ENCODE measurements at places on chromosomes 1 and 21.

DNA sequence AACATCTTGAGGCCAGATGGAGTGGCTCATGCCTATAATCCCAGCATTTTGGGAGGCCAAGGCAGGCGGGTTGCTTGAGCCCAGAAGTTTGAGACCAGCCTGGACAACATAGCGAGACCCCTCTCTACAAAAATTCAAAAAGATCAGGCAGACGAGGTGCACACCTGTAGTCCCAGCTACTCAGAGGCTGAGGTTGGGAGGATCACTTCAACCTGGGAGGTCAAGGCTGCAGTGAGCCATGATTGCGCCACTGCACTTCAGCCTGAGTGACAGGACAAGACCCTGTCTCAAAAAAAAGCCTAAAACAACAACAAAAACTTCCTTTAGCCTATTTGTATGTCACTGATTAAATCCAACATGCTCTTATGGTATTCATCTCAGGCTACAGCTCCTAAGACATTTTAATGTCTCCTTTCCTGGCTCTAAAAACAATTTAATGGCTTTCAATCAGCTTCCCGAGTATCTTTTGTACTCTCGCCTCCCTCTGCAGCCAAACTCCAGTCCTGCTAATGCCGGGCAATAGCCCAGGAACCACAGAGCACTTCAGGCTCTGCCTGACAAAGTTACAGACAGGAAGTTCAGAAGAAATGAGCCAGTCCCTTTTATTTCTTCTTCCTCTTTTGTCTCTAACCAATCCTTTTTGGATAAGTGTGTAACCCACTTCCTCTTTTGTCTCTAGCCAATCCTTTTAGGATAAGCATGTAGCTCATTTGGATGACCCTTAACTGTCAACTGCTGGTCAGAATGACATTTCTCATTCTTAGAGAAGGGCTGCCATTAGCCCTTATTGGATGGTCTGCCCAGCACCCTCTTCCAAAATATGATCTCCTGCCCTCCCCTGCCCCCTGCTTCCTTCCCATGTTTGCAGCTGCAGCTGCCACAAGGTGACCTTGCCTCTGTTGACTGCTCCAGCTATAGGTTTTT lies 6.6 kb upstream of the DOP1B start:
- DNase-seq, result peak; percentile 72

GRCh38 chr1:231266811-231267322 lies 25.9 kb downstream of the GNPAT start:
- no peak for DNase-seq

GRCh38 chr1:5916572-5917280 lies 75.5 kb downstream of the NPHP4 start:
- no peak for DNase-seq

DNA sequence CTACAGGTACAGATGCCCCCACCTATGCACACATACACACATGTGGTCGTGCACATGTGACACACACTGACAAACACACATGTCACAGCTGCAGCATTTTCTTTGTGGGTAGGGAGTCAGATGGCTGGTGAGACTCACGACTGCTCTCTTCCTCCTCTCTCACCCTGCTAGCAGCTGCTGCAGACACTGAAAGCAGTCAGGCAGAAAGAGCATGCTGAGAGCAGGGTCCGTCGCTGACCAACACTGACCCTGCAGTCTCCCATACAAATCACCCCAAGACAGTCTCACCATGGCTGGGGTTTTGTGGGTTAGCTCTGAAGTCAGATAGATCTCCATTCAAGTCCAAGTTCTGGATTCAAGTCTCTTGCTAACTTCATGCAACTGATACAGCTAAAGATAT lies 188.3 kb downstream of the ASTN1 start:
- no peak for DNase-seq

DNA sequence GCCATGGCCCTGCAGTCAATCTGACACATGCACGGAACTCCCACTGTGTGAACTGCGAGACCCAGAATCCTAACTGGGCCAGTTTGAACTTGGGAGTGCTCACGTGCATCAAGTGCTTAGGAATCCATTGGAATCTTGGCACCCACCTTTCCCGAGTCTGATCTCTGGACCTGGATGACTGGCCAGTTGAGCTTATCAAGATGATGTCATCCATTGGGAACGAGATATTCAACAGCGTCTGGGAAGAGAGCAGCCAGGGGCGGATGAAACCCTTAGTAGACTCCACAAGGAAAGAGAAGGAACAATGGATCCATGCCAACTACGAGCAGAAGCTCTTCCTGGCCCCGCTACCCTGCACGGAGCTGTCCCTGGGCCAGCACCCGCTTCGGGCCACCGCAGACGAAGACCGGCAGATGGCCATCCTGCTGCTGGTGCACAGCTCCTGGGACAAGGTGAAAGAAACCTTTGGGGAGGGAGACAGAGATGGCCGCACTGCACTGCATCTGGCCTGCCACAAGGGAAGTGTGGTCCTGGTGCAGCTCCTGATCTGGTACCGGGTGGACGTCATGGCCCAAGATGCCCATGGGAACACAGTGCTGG lies 3.1 kb upstream of the TDRD5 start:
- DNase-seq, result no peak

DNA sequence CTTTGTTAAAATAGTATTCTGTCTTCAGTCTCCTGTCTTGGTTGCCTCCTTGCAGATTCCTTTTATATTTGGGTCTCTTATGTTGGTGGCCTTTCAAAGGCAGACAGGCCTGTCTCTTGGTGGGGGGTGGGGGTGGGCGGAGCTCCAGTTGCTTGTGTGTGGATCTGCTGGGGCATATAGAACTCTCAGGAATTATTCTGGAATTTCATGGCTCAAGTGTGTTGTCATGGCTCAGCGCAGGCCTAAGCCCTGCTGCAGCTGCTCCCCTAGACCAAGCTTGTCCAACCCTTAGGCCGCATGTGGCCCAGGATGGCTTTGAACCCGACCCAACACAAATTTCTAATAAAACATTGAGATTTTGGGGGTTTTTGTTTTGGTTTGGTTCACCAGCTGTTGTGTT lies 8.0 kb downstream of the C1orf35 start:
- no peak for DNase-seq

- peak; percentile 52 for DNase-seq
Measured at GRCh38 chr1:156444407-156445001, 56.1 kb downstream of the MEF2D start.

DNA sequence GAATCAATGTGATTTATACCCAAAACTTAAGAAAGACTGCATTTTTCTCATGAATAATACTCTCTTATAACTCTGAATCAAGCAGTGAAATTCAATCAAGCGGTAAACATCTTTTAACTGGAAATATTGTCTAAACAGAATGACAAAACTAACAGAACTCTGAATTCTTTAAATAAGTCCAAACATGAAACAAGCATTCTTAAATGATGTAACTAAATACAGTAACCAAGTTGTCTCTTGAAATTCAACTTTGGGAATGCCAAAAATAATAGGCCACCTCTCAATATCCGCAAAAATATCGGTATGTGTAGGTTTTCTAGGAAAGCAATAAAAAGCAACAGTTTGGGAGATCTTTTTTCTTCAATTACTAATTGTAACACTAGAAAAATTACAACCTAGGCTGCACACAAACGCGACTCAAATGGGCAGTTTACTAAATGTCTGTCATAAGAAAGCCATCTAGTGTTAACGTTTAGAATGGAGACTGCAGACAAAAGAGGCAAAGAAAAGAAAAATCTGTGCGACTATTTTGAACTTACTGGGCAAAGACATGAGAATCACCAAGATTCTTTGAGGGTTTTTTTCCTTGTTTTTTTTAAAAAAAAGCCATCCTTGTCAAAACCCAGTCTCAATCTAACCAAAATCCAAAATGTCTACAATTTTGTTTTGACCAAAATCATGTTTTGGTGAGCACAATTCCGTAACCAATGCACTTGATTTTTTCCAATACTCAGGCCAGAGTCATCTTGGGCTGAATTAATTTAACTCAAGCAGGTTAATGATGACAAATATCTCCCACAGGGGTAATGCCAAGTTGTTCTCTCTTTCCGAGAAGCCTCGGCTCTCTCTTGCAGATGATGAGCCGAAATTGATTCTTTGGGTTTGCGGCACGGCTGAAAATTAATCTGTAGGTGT lies 1.3 kb downstream of the SIPA1L2 start:
- no peak for DNase-seq

- peak; percentile 45 for DNase-seq
Measured at GRCh38 chr21:43345746-43346409, 81.1 kb downstream of the SIK1 start.

DNA sequence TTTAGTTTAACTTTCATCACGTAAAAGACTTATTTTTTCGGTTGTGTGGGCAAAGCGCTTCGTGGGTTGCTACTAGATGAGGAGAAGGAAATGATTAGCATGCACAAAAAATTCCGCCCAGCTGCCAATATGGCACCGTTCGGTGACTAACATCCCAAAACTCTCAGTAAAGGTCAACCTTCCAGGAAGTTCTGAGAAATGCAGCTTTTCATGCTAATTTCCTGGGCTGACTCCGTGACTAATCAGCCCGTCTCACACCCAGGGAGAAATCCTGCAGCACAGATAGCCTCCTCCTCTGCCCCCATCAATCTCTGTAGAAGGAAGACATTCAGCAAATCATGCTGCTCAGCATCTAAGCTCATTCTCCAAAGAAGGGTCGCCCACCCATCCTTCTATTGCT lies 34.1 kb downstream of the TMCO4 start:
- no peak for DNase-seq

GRCh38 chr1:77036560-77036959 lies 169.3 kb downstream of the ST6GALNAC5 start:
- DNase-seq, result peak; percentile 40

GRCh38 chr1:109901141-109901523 lies 9.5 kb upstream of the CSF1 start:
- DNase-seq, result no peak

- DNase-seq, result no peak
Measured at GRCh38 chr1:241286486-241286885, 70.5 kb downstream of the RGS7 start.

GRCh38 chr1:180186831-180187230 lies 32.2 kb downstream of the QSOX1 start:
- no peak for DNase-seq

GRCh38 chr1:59743324-59744091 lies 71.2 kb upstream of the HOOK1 start:
- peak; percentile 59 for DNase-seq

- DNase-seq, result no peak
Measured at GRCh38 chr1:178004926-178005391, 35.1 kb upstream of the SEC16B start.

- DNase-seq, result no peak
Measured at GRCh38 chr1:230737622-230738262, 9.4 kb upstream of the CAPN9 start.

DNA sequence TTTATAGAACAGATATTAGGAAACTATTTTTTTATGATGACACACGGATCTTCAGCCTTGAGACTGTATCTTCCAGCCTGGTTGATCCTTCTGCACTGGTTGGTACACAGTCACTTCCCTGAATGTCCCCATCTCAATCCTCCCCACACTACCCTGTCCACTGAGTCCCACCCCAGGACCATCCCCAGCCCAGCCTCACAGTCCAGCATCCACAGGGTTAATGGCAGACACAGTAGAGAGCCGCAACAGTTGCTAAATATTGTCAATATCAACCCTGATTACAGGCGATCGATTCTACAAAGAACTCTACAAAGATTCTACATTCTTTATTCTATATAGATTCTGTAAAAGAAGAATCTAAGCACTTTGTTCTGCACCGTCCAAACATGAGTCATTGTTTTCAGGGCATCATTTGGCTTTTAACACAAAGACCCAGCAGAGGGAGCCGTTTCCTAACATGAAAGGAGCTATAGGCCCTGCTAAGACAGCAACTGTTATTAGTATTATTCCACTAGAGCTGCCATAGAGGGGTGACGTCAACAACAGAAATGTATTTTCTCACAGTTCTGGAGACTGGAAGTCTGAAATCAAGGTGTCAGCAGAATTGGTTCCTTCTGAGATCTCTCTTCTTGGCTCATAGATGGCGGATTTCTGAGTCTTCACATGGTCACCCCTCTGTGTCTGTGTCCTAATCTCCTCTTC lies 30.1 kb upstream of the IFNAR2 start:
- peak; percentile 95 for DNase-seq

DNA sequence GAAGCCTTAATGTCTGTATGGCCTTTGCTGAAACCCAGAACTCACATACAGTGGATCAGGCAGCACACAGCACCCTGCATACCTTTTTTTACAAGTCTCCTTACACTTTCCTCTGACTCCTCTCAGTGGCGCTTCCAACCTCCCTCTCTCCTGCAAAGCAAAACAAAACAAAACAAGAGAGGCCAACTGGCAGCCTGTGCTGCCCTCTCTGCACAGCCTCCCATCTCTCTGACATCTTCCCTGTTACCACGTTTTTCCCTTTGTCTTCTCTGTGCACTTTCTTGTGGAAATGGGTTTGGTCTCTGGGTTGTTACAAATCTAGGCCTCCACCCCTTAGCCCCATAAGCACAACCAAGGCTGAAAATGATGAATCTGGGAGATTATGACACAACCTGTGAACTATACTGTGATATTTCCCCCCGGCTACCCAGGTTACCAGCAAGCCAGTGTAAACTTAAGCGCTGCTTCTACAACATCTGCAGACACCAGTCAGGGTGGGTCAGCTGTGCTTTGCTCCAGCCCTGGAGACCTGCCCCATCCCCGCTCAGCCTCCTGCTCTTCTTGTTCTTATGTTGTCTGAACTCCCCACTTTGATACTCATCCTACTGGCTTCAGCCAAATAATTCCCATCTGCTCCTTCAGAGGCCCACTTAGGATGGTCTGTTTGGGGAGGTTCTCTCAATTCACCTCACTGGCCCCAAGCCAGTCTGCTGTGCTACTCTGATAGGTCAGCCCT lies 54.9 kb upstream of the FMOD start:
- DNase-seq, result no peak

DNA sequence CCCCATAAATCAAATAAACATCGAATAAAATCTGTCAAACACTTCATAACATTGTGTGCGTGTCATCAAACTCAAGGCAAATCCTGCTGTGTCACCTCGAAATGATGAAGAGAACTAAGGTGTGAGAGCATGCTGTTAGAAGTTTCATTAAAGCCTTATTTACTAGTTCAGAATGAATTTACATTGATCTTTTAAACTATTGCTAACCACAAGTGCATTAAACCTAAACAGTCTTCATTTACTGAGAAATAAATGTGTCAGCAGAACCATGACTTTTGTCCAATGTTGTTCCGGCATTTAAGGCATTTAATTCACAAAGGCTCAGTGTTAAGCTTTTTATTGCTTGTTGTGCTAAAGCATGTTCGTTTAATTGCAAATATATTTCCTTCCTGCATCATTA lies 474.4 kb downstream of the SETD4 start:
- DNase-seq, result no peak

- no peak for DNase-seq
Measured at GRCh38 chr1:27646676-27647075, 11.7 kb upstream of the FGR start.

GRCh38 chr1:156090138-156090839 lies 8.0 kb upstream of the MEX3A start:
- DNase-seq, result no peak

DNA sequence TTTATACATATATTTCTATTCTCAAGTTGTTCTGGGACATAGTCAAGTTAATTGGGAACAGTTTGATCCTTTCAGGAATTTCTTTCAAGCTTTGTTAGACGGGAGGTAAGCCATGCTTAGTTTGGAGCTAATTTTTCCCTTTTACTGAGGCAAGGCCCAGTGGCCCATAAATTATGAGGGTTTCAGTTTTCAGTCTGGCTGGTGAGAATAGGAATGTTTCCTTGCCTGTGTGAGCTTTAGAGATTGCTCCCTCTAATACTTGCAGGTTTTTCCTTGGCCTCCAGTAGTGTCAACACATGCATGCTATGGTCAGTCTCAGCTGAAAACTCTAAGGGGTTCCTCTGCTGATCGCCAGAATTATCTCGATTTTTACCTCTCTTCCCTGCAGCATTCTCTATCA lies 14.1 kb upstream of the PHGDH start:
- DNase-seq, result no peak

Data from hematopoietic multipotent progenitor cell treated with erythropoietin and hydrocortisone succinate and interleukin-3 and kit ligand, for 8 days (in vitro differentiated cells).